ENCODE measurements at places on chromosomes 6 and 20. TPM values are rescaled to one million over a fixed set of nuclear protein-coding genes. Genes with fewer than 3 reads are reported as not detected.

Gene WFDC2
- not detected for total RNA-seq

Gene AHI1
- total RNA-seq = 10.8 TPM

Gene RCAN2
- 0.80 TPM for total RNA-seq

Gene MEI4
- total RNA-seq = not detected

Gene GJA1
- 151 TPM for total RNA-seq

Gene SPATA25
- not detected for total RNA-seq

Gene LST1
- total RNA-seq = 0.20 TPM

Gene HLA-C
- 466 TPM for total RNA-seq

Gene TFAP2B
- under 0.01 TPM for total RNA-seq

Gene CAGE1
- total RNA-seq = not detected

Gene CNR1
- not detected for total RNA-seq

Gene RBPJL
- total RNA-seq = not detected

Gene SLC44A4
- total RNA-seq = 0.33 TPM

Gene LY86
- total RNA-seq = not detected

Gene CARMIL1
- 2.6 TPM for total RNA-seq

Gene IL17A
- total RNA-seq = not detected

Gene OLIG3
- not detected for total RNA-seq

Gene FERMT1
- 4.0 TPM for total RNA-seq

Gene GPX5
- total RNA-seq = not detected

Gene BLOC1S5
- 10.8 TPM for total RNA-seq

Gene SLC26A8
- not detected for total RNA-seq

Gene PTP4A1
- 28.9 TPM for total RNA-seq

Gene DYNLT2
- 0.74 TPM for total RNA-seq

Gene MYCT1
- 122 TPM for total RNA-seq

Data from mammary microvascular endothelial cell (primary cell).